ENCODE measurements at places on chromosomes 5 and 9.

DNA sequence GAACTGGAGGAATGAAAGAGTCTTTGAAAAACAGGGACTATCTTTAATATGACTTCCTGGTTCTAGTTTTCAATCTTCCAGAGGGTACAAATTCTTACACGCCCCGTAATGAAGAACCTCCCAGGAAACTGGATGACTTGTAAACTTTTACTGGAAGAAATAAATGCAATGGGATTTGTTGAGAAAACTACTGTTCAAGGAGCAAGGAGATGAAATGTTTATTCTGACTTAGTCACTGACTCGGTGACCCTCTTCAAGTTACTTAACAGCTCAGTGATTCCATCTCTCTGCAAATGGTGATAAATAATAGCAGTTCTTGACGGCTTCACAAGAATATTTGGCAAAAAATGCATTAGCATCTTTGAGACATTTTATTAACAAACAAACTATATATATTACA, 858.6 kb downstream of the PTPRD start:
- DNase-seq, result no peak

GRCh38 chr5:39780347-39780746, 355.6 kb upstream of the DAB2 start:
- no peak for DNase-seq

- DNase-seq, result no peak
Observed at GRCh38 chr5:107126341-107126740, 544.4 kb downstream of the EFNA5 start.

GRCh38 chr9:130304116-130304515, 38.6 kb downstream of the HMCN2 start:
- DNase-seq, result no peak

- no peak for DNase-seq
Observed at GRCh38 chr9:99039505-99040182, 65.3 kb upstream of the TGFBR1 start.

GRCh38 chr9:76322810-76323209, 71.4 kb downstream of the RFK start:
- DNase-seq, result no peak

GRCh38 chr5:153938191-153938842, 100.4 kb downstream of the FAM114A2 start:
- no peak for DNase-seq

- no peak for DNase-seq
Observed at GRCh38 chr5:172002310-172002709, 4.1 kb downstream of the FBXW11 start.
